Stimulated activated CD8-positive, alpha-beta memory T cell treated with anti-CD3 and anti-CD28 coated beads, Interleukin-15, amount 100 ng/mL, for 48 hours (primary cell): ENCODE measurements at places on chromosomes 3 and 15.

DNA sequence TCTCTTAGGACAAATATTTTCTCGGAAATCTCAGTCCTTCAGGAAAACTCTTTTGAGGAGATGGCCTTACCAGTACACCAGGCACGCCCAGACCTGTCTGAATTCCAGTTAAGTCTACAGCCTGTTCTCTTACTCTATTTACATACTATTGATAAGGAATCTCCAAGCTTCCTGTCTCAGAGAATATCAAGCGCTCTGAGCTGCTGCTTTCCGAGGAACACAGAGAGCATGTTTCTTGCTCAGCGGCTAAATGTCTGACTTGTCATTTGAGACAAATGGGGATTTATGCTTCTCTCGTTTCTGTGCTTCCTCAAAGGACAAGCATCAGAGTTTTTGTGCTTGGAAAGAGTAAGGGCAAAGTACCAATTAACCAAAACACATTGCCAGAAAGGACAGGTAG lies 112.4 kb upstream of the CCDC54 start:
- no peak for DNase-seq

DNA sequence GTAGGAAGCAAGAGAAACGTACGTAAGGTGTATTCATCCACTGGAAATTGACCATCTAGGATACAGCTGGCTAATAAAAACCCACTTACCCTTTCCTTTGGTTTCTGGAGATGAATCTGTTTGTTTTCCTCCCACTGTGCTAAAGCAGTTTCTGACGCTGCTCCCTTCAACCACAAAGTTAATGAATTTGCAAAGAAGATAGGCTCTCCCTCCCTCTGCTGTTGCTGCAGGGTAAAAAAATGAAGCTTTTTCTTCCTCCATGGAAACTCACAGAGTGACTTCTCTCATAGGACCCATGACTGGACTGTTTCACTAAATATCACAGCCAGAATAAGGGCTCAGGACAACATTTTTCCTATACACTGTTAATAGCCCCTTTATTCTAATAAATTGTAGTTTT lies 172.1 kb upstream of the LRRN1 start:
- no peak for DNase-seq

DNA sequence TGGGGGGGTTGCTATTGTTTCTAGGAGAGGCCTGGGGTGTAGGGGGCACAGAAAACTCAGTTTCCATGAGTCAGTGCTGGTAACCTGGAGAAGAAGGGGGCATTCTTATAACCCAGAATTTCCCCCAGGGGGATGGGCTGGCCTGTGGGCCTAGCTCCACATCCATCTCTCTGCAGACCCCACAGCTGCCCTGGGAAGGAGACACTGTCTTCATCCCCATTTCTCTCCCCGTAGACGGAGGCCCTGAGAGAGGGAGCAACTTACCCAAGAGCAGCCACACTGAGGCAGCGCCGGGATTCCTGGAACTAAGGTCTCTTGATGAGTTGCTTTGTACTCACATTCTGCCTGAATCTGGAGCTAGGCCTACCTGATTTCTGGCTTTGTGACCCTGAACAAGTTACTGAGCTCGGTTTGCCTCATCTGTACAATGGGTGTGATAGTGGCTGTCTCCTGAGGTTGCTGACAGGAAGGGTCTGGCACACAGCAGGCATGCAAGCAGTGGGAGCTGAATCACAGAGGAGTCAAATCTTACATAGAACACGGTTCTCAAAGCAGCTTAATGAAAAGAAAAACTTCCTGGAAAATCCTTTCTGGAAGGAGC lies 55.0 kb upstream of the LCTL start:
- DNase-seq: no peak

DNA sequence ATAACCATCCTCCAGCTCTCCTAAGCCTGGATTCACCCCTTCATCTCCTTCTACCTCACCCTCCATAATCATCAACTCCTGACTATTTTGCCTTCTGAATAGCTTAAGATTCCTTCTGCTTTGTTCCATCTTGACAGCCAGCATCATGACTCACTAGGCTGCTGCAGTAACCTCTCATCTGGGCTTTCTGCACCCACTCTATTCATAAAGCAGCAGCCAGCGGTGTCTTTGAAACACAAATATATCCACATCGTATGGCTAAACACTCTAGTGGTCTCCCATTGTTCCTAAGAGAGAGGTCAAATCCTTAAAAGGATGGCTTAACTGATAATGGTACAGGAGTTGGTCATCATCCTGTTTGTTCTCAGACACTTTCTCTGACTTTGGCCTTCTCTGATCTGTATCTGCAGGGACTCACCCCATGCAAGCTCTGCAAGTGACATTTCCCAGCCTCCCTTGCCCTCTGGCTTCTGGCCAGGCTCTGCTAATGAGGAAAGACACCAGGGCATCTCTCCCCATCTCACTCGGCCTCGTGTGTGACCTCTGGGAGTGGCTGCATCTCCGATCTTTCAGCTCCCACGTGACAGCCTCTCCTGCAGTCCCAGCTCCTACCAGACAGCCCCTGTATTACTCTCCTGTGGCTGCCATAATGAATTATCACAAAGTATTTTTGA lies 6.2 kb downstream of the GRK7 start:
- DNase-seq: no peak

DNA sequence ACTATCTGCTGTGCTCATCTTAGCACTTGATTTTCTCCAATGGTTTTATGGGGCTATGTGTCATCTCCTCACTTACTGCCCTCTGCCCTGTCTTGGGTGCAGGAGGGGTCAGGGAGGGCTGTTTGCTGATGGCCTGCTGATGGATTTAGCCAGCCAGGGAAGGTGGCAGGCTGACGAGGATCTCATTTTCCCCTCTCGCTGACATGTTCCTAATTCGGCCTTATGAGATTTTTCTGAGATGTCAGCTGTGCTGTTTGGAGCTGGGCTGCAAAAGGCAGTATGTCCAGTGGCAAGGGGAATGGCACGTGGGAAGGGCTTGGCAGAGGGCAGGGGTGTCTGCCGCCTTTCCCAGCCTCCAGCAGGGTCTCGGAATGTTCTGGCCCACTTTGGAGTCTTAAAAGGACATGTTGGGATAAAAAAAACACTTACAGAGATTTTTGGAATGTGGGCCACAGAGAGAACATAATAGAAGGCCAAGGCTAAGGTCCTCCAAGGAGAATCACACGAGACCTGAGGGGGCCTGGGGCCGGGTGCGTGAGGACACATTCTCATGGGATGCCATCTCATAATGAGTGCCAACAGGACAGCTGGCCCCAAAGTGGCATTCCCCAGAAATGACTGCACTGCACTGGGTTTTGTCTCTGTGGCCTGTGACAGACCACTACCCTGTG lies 303.8 kb downstream of the TLE3 start:
- DNase-seq: no peak
